ENCODE measurements at places on chromosomes 3 and 15.

DNA sequence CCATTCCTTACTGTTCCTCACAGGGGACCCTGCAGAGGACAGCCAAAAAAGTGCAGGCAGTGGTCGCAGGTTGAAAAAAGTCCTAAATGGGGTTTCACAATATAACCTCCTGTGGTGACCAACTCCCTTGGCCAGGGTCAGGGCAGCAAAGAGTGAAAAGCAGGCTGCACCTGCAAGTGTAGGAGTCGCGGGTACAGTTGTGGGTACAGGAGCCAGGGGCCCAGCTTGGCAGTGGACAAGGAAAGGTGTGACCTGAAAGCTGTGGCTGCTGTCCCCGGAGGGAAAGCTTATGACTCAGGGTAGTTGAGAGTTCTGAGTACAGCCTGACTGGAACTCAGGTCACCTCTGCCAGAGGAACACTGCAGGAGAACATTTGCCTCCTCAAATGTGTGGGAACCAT, 1114.1 kb downstream of the ROBO2 start:
- no peak for DNase-seq
- no peaks in the 10 kb centered on the region for H3K36me3 ChIP-seq
- no peaks in the 10 kb centered on the region for H3K27me3 ChIP-seq
- H3K4me1 ChIP-seq, result no peaks in the 10 kb centered on the region
- H3K27ac ChIP-seq, result no peak overlapping the region

- no peak overlapping the region for H3K4me3 ChIP-seq
- H3K4me1 ChIP-seq, result no peaks in the 10 kb centered on the region
- DNase-seq, result no peak
Observed at GRCh38 chr3:137217733-137218132, 259.9 kb downstream of the IL20RB start.

DNA sequence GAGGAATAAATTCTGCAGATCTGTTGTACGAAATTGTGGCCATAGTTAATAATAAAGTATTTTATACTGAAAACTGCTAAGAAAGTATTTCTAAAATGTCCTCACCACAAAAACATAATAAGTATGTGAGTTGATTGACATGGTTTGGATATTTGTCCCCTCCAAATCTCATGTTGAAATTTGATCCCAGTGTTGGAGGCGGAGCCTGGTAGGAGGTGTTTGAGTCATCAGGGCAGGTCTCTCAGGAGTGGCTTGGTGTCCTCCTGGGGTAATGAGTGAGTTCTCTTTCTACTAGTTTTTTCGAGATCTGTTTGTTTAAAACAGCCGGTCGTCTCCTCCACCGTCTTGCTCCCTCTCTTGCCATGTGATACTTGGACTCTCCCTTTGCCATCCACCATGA, 424.1 kb upstream of the KCNMB2 start:
- no peak overlapping the region for H3K27ac ChIP-seq
- H3K4me3 ChIP-seq, result no peak overlapping the region
- no peak for DNase-seq
- no peaks in the 10 kb centered on the region for H3K27me3 ChIP-seq

DNA sequence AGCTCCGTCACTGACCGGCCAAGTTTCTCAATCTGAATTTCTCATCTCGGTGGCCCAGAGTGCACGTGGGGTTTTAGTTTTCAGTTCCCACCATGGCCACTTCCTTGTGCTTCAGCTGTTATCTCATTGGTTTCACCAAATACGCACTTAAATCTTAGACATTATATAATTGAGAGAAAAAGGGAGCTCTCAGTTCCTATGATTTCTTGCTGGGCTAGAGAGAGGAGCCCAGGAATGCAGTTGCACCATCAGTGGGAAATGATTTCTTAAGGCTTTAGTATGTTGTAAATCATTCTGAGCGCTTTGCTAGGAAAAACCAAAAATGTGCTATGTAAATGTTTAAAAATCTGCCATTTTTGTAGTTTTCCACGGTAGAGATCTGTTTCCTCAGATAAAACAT, 53.2 kb downstream of the OXNAD1 start:
- H3K27ac ChIP-seq, result no peak overlapping the region
- no peaks in the 10 kb centered on the region for H3K4me1 ChIP-seq
- peaks cover 9% of the 10 kb centered on the region for H3K36me3 ChIP-seq
- H3K4me3 ChIP-seq, result no peak overlapping the region
- DNase-seq, result no peak
- H3K27me3 ChIP-seq, result no peaks in the 10 kb centered on the region

DNA sequence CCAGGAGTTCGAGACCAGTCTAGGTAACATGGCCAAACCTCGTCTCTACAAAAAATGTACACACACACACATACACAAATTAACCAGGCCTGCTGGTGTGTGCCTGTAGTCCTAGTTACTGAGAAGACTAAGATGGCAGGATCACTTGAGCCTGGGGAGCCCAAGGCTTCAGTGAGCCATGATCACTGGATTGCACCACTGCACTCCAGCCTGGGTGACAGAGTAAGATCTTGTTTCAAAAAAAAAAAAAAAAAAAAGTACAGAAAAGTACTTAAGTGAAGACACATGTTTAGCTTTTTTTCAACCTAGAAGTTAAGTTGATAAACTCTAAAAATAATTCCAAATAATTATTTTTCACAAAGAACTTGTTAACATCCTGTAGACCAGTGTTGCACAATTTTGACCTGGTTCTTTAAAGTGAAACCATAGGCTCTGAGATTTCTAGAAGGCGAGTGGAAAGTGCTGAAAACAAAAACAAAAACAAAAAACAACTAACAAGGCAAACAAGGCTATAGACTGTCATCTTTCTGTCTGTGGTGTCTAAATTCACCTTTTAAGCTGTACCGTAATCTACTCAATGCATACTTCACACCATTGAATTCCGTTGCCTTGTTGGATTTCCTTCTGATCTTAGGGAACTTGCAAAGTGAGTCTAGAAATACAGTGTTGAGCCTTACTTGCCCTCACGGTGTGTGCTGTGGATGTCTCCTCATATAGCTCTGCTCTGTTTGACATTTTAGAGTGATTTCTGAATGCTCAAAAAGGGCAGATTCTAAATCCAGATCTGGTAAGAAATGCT, 63.5 kb downstream of the CHST2 start:
- no peaks in the 10 kb centered on the region for H3K27me3 ChIP-seq
- H3K4me3 ChIP-seq, result no peak overlapping the region

All from esophagus squamous epithelium (tissue), 5 donors.